ENCODE measurements at places on chromosomes 1 and 21.

GRCh38 chr1:170149241-170149640 is 3.5 kb downstream of the NTMT2 start:
- no peak for DNase-seq

GRCh38 chr1:89259283-89259971 is 13.2 kb downstream of the GBP5 start:
- DNase-seq = no peak

DNA sequence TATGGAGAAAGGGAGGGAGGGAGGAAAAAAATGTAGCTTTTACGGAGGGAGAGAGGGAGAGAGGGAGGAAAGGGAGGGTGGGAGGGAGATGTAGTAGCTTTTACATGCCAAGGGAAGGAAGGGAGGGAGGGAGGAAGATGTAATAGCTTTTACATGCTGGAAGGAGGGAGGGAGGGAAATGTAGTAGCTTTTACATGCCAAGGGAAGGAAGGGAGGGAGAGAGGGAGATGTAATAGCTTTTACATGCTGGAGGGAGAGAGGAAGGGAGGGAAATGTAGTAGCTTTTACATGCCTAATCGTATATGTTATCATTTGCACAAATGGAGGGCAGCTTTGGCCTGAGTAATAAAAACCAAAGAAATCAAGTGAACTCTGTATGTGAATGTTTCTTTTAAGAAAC is 35.6 kb downstream of the EEIG2 start:
- no peak for DNase-seq

DNA sequence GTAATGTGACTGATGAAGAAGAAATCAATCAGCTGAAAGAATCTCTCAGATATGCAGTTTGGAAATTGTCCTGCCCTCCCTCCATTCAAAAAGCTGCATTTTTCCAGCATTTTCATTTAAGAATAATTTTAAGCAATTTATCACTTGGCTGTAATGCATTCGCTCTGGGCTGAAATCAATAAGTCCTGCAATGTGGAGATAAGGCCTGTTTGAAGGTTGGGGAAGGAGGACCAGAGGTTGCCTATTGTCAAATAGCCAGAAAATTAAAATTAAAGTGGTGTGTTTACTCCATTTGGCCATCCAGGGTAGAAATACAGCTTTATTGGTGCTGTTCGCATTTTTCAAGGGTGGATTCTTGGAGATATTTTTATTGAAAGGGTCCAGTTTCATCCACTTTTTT is 187.6 kb upstream of the NFIA start:
- no peak for DNase-seq

- no peak for DNase-seq
These were observed 13.1 kb downstream of the STK40 start for GRCh38 chr1:36372617-36373016.

GRCh38 chr1:199399996-199400724 is 627.4 kb upstream of the NR5A2 start:
- DNase-seq = no peak

- no peak for DNase-seq
These were observed at the start of gene SAMD13 for GRCh38 chr1:84301004-84301784. Gene SAMD13, plus strand, starts transcription at chr1:84301708. Its CDS starts 1,527 bp downstream, at chr1:84303235.

DNA sequence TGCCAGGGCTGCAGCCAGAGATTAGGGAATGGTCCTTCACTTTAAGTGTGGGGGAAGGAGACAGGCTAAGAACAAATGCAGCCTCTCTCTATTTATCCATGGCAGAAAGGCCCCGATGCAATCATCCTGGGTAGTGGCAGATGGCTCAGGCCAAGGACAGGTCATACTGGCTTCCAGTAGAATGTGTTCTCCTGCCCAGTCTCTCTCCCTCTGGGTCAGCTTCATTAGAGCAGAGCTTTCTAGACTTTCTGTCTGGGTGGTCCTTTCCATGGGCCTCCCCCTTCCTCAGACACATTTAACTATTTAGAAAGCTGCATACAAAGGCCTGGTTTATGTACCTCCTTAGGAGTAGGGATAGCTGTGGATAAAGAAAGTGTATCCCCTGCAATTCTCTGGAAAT is 4.8 kb upstream of the PTCH2 start:
- no peak for DNase-seq

DNA sequence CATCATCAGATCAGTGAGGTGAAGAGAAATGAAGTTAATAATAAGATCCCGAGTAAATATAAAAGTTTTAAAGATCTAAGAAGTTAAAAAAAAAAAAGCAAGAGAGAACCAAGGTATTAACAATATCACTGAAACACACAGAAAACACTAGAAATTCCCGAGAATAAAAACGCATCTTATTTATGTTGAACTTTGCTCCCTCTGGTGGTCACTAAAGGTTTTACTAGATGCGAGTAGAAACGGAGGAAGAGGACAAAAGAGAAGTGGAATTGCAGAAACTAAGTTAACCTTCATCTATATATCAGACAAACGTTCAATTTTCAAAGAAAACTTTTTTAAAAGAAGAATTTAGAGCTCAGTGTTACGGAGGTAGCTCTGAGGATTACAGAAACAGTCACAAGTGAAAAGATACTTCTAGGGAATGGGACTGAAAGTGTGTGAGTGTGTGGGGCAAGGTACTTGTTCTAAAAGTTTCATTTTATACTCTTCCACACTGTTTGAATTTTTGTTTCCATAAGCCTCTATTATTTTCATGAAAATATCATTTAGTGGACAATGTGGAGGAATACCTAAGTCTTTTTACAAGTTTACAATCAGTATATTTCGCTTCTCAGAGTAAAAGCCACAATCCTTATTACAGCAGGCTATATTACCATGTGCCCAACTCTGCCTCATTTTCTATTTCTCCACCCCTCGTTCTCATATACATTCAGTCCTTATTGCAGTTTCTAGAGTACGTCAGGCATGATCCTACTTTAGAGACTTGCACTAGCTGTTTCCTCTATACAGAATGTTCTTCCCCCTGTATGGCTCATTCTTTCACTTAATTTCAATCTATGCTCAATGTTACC is 19.7 kb downstream of the ACBD6 start:
- DNase-seq = no peak

DNA sequence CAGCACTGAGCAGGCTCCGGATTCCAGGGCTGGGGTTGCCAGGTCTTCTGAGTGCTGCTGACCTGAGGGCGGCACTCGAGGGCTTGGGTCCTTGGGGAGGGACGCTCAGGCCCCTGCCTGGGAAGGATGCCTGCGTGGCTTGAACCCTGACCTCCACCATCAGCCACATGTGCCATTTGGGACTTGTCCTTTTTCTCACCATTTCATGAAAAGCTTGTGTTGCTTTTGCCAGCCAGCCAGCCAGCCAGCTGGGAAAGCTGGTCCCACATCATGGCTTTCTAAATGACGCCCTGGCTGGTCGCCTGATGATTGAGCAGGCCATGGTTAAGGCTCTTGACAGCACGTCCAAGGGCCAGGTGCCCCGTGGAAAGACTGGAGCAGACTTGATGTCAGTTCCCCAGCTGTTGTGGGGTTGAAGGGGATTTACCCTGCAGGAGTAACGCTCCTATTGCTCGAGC is 168.7 kb downstream of the CAMTA1 start:
- DNase-seq = no peak

DNA sequence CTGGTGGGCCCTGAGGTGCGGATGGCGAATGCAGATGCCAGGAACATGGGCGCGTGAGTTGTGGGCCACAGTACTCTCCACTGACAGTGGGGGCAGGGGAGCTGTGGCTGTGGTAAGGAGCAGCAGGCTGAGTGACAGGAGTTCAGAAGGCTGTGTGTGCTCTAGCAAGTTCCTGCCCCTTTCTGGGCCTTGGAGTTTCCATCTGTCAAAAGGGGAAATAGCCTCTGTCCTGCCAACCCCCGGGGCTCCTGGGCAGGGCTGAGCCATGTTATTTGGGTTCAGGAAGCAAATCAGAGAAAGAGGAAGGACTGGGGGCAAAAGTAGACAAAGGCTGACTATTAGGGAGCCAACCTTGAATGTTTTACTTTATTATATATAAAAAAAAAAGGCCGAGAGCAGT is 19.5 kb upstream of the MFN2 start:
- DNase-seq = no peak

GRCh38 chr1:151327903-151328674 is 873 bp upstream of the PI4KB start:
- DNase-seq = no peak

- no peak for DNase-seq
These were observed 61.3 kb downstream of the RAP1GAP start for GRCh38 chr1:21607549-21608529.

DNA sequence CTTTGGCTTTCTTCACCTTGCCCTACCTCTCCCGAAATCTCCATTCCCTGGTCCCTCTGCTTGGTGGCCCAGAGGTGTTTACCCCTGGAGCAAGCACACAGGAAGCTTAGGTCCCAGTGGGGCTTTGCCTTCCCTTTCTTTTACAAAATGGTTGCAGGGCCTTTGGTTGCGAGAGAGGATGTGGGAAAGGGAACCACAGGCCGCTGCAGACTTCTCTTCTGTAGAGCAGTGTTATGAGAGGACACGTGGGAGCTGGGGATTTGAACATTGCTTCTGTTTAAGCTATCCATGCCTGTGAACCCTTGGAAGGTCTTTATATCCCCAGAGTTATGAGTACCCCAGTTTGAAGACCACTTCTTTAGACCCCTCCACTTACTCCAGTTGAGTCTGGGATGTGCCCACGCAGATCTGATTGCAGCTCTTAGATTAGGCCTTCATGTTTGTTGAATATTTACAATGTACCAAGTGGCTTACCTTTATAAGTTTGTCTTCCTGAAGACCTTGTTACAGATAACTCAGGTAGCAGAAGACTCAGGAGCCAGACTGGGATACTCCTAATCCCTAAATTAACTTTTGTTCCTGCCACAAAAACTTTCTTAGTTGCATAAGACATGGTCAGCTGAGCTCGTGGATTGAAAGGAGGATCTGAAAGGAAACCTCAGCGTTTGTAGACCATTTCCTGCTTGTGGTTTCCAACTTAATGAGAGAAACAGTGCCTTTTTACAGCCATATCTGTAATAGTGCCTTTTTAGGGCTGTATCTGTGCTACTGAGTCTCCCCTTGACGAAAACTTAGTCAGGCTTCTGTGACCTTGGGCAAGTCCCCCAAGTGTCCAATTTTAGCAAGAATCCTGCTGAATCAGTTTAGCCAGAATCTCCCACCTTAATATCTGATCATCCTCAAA is 21.9 kb upstream of the IVNS1ABP start:
- no peak for DNase-seq

GRCh38 chr21:46357684-46358425 is 33.9 kb downstream of the PCNT start:
- no peak for DNase-seq

GRCh38 chr21:42096566-42096965 is 25.4 kb downstream of the UMODL1 start:
- no peak for DNase-seq

DNA sequence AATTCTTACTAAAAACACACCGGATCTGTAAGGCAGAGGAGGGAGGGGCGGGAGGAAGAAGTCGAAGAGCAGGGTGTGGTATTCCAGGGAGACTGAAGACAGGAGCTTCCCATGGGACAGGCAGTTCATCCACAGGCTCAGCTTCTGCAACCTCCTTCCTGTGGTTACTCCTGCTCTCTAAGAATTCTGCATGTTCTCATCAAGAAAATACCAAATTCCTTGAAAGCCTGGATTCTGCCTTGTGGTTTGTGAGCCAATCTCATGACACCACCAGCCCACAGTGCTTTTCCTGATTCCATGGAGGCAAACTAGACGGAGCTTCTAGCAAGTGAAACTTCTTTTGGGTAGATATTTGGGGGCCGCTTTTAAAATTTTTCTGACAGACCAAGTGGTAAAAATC is 1.1 kb upstream of the ST6GALNAC3 start:
- no peak for DNase-seq

GRCh38 chr1:64212031-64212430 is 8.6 kb downstream of the UBE2U start:
- DNase-seq = no peak

- no peak for DNase-seq
These were observed 243.0 kb downstream of the TRABD2B start for GRCh38 chr1:47754221-47754620.

DNA sequence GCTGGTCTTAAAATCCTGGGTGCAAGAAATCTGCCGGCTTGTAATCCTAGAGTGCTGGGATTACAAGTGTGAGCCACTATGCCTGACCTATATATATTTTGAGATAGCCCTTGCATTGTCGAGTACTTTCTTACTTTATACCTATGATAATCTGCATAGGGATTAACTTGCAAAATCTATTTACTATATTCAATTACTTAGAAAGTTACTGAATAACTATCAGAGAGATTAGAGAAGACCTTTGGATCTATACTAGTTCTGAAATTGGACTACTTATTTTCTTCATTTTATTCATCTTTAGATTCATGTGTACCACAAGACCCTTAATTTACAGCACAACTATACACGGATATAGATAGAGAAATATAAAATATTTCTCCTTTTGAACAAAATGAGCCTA is 1766.0 kb downstream of the NCAM2 start:
- no peak for DNase-seq

- no peak for DNase-seq
These were observed 88.9 kb upstream of the WLS start for GRCh38 chr1:68321084-68321685.
